Right lung (tissue), 10 donors: ENCODE measurements at places on chromosomes 2 and 18.

- DNase-seq, result no peak
Measured at GRCh38 chr18:59620381-59620780, 76.8 kb downstream of the CCBE1 start.

- DNase-seq, result no peak
Measured at GRCh38 chr2:71789556-71790204, 336.3 kb downstream of the DYSF start.

GRCh38 chr2:7878786-7879482, 802.9 kb upstream of the ID2 start:
- DNase-seq, result no peak

- peak; percentile 21 for DNase-seq
Measured at GRCh38 chr2:9574331-9574730, 18.7 kb upstream of the ADAM17 start.

GRCh38 chr2:73984203-73984921, at the start of gene TET3:
TET3 (plus strand) TSS chr2:73984910; CDS start chr2:73986404, 1,494 bp downstream.
- DNase-seq, result no peak
